Smooth muscle cell of bladder (primary cell): ENCODE measurements at places on chromosomes 11 and 22. TPM values are rescaled to one million over a fixed set of nuclear protein-coding genes. Genes with fewer than 3 reads are reported as not detected.

Gene TMA7B
- not detected in 2 replicates for total RNA-seq

Gene LDHAL6A
- total RNA-seq: not detected in 2 replicates

Gene BSX
- not detected in 2 replicates for total RNA-seq

Gene ADAMTS15
- total RNA-seq: 3.4 and 4.8 TPM in 2 replicates

Gene GAS2
- total RNA-seq: 0.65 and 0.85 TPM in 2 replicates

Gene TUB
- total RNA-seq: 15.2 and 21.6 TPM in 2 replicates

Gene UPK3A
- not detected in 2 replicates for total RNA-seq

Gene PKNOX2
- total RNA-seq: 0.92 and 1.4 TPM in 2 replicates

Gene CLCF1
- total RNA-seq: 3.4 and 4.4 TPM in 2 replicates

Gene VWCE
- 0.85 and 1.7 TPM in 2 replicates for total RNA-seq

Gene MAJIN
- not detected in 2 replicates for total RNA-seq

Gene LARGE1
- total RNA-seq: 12.1 and 26.6 TPM in 2 replicates

Gene CRYBA4
- total RNA-seq: not detected in 2 replicates

Gene TMEM86A
- 0.57 and 0.83 TPM in 2 replicates for total RNA-seq

Gene ANO1
- total RNA-seq: 0.14 TPM in 1 of 2 replicates, not detected in the other

Gene ZNHIT2
- 6.3 and 7.5 TPM in 2 replicates for total RNA-seq

Gene OR6T1
- total RNA-seq: not detected in 2 replicates

Gene SCGB1D2
- total RNA-seq: not detected in 2 replicates

Gene UCP2
- total RNA-seq: 0.37 and 0.57 TPM in 2 replicates

Gene USP2
- total RNA-seq: 0.09 and 0.14 TPM in 2 replicates

Gene NCAM1
- total RNA-seq: 0.14 and 0.28 TPM in 2 replicates

Gene DENND6B
- 1.6 and 2.1 TPM in 2 replicates for total RNA-seq

Gene C22orf31
- 0.14 TPM in 1 of 2 replicates, not detected in the other for total RNA-seq

Gene OTUB1
- total RNA-seq: 44.9 and 49.4 TPM in 2 replicates

Gene KCNJ4
- total RNA-seq: not detected in 2 replicates

Gene SMC1B
- total RNA-seq: not detected in 2 replicates

Gene SYCE3
- 0.37 and 0.85 TPM in 2 replicates for total RNA-seq

Gene IRAG1
- 14.4 and 22.9 TPM in 2 replicates for total RNA-seq

Gene NAV2
- 1.7 and 4.1 TPM in 2 replicates for total RNA-seq

Gene APBB1
- total RNA-seq: 45.8 and 46.4 TPM in 2 replicates

Gene PPP1CA
- 122 and 148 TPM in 2 replicates for total RNA-seq

Gene SHISAL1
- total RNA-seq: 17.5 and 26.6 TPM in 2 replicates

Gene DGCR6L
- 44.7 and 57.6 TPM in 2 replicates for total RNA-seq

Gene MS4A6A
- not detected in 2 replicates for total RNA-seq

Gene FGF3
- total RNA-seq: not detected in 2 replicates

Gene MS4A4A
- not detected in 2 replicates for total RNA-seq

Gene FXYD2
- total RNA-seq: not detected in 2 replicates
